ENCODE measurements at places on chromosomes 6 and 20. TPM values are rescaled to one million over a fixed set of nuclear protein-coding genes. Genes with fewer than 3 reads are reported as not detected.
A peak's percentile ranks its signal among the peaks of the same experiment; 100 is the strongest.

SPTLC3 gene
- total RNA-seq = 9.8 TPM

CYP39A1 gene
- 13.5 TPM for total RNA-seq

BTNL2 gene
- total RNA-seq = 0.74 TPM

RSPH4A gene
- total RNA-seq = 2.1 TPM

C20orf96 gene
- total RNA-seq = 16.7 TPM

SGK2 gene
- 6.2 TPM for total RNA-seq

MCCD1 gene
- total RNA-seq = not detected

MARCKS gene
- 26.6 TPM for total RNA-seq

- H3K4me3 ChIP-seq = no peak overlapping the region
- H3K4me1 ChIP-seq = no peaks in the 10 kb centered on the region
- no peak for DNase-seq
- no peaks in the 10 kb centered on the region for H3K36me3 ChIP-seq
- no peak overlapping the region for H3K27ac ChIP-seq
Measured at GRCh38 chr6:138278326-138278725, 60.0 kb upstream of the PBOV1 start.

GRCh38 chr6:63663147-63663955 is 27.7 kb downstream of the PHF3 start:
- peaks cover 13% of the 10 kb centered on the region for H3K4me1 ChIP-seq
- H3K27me3 ChIP-seq = no peaks in the 10 kb centered on the region
- H3K36me3 ChIP-seq = no peaks in the 10 kb centered on the region
- no peak overlapping the region for H3K27ac ChIP-seq
- DNase-seq = no peak

GRCh38 chr6:41818271-41819054 is 31.0 kb downstream of the TOMM6 start:
- no peaks in the 10 kb centered on the region for H3K4me1 ChIP-seq
- no peak for DNase-seq
- H3K36me3 ChIP-seq = no peaks in the 10 kb centered on the region
- no peak overlapping the region for H3K4me3 ChIP-seq

DNA sequence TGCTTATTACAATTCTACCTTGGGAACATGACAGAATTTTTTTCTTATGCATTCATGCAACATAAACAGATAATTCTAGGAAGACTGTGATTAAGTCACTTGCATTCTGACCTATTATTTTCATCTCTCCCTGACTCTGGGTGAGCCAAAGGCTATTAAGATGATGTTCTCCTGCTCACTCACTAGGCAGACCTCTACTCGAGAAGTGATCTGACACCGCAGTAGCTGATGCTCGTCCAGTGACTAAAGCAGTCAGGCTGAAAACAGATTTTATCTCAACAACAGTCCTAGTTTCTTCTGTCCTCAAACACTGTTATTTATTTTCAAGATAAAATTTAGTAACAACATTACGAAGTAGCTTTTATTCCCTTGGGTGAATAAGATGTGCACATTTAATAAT is 17.3 kb downstream of the NAA20 start:
- no peaks in the 10 kb centered on the region for H3K27me3 ChIP-seq
- peaks cover 10% of the 10 kb centered on the region for H3K4me1 ChIP-seq
- DNase-seq = peak; percentile 60

DNA sequence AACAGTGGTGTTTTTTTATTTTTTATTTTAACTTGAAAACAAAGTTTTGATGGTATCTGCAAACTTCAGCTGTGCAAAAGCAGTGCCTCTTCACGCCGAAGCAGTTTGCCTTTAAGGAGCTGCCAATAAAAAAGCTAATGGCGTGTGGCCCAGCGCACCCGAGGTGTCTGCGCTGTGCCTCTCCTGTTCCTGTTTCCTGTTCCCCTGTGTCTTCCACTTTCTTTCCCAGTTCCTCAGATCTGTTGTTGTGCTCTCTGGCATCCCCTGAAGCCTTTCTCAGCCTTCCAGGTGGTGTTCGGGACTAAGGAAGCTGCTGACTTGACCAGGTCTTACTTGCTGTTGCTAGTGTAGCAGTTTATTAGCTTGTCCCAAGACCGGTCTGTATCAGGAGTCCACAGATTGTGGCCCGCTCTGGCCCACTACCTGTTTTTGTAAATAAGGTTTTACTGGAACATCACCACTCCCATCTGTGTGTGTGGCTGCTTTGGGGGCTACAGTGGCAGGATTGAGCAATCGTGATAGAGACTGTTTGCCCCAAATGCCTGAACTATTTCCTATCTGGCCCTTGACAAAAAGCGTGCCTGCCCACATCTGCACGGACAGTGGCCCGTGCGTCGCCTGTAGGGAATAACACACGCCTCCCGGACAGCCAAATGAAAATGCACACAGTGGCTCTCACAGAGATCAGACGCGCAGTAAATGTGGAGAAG is 178.3 kb downstream of the TMEM242 start:
- H3K4me3 ChIP-seq = no peak overlapping the region
- peak overlapping the region; percentile 19 for H3K27ac ChIP-seq
- no peaks in the 10 kb centered on the region for H3K36me3 ChIP-seq
- no peak for DNase-seq
- H3K4me1 ChIP-seq = peaks cover 7% of the 10 kb centered on the region

DNA sequence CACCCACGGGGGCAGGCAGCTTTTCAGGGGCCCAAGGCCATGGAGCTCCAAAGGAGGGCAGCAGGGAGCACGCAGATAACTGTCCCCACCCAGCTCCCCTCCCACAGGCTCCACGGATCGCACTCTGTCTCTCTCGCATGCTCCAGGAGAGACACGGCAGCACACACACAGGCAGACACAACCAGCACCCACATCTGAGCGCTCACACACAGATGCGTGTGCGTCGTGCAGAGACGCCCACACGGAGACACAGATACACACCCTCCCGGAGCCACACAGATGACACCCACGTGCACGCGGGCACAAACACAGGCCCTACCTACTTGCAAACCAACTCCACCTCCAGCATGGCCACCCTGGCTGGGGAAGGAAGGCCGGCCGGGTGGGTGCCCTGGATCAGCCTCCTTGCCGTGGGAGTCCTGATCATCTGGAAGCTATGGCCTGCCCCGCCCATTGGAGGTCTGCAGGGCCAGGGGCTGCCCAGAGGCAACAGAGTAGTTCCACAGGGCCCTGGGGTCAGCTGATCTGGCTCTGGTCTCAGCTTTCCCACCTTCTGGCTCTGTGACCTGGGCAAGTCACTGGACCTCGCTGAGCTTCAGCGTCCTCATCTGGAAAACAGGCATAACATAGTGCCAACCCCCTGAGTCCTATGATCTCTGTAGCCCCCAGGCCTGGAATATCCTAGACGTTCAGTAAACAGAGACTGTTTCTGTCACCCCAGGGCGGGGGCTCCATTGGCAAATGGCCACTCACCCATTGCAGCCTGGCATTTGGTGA is 31.5 kb downstream of the AAR2 start:
- no peak overlapping the region for H3K4me3 ChIP-seq
- no peaks in the 10 kb centered on the region for H3K36me3 ChIP-seq
- no peaks in the 10 kb centered on the region for H3K4me1 ChIP-seq
- DNase-seq = no peak
- H3K27ac ChIP-seq = no peak overlapping the region

- no peaks in the 10 kb centered on the region for H3K36me3 ChIP-seq
- no peaks in the 10 kb centered on the region for H3K27me3 ChIP-seq
- no peak for DNase-seq
Measured at GRCh38 chr20:51811042-51811355, 8.7 kb upstream of the SALL4 start.

GRCh38 chr6:103456652-103457051 is 1403.1 kb downstream of the HACE1 start:
- H3K4me1 ChIP-seq = no peaks in the 10 kb centered on the region
- H3K36me3 ChIP-seq = no peaks in the 10 kb centered on the region
- H3K27me3 ChIP-seq = no peaks in the 10 kb centered on the region
- no peak overlapping the region for H3K27ac ChIP-seq
- DNase-seq = no peak

DNA sequence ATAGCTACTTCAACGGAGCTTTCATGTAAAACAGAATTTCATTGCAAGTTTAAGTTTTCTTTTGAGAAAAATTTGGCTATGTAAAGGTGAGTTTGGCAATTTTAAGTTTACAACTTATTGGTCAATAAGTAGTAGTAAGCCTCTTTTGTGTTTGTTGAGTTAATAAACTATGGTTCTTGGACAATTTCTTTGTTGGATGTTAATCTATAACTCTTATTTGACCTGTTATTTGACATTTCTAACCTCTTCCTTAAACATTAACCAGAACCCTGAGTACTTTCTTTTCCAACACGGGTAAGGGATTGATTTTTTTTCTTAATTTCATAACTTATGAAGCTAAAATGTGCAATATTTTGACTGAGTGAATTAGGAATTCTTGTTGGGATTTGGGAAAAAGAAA is 354.4 kb downstream of the PRKN start:
- H3K36me3 ChIP-seq = no peaks in the 10 kb centered on the region
- no peak for DNase-seq
- H3K4me1 ChIP-seq = peaks cover 13% of the 10 kb centered on the region
- no peak overlapping the region for H3K27ac ChIP-seq
- H3K27me3 ChIP-seq = no peaks in the 10 kb centered on the region

- H3K36me3 ChIP-seq = no peaks in the 10 kb centered on the region
- H3K4me1 ChIP-seq = no peaks in the 10 kb centered on the region
- H3K27ac ChIP-seq = no peak overlapping the region
- no peak for DNase-seq
Measured at GRCh38 chr6:86723729-86724128, 213.6 kb upstream of the HTR1E start.

GRCh38 chr6:31113861-31114540 is 599 bp upstream of the PSORS1C1 start:
- H3K27ac ChIP-seq = no peak overlapping the region
- DNase-seq = no peak
- H3K27me3 ChIP-seq = no peaks in the 10 kb centered on the region
- no peak overlapping the region for H3K4me3 ChIP-seq

- H3K4me3 ChIP-seq = no peak overlapping the region
- H3K27me3 ChIP-seq = no peaks in the 10 kb centered on the region
- H3K36me3 ChIP-seq = no peaks in the 10 kb centered on the region
- H3K4me1 ChIP-seq = peaks cover 7% of the 10 kb centered on the region
- H3K27ac ChIP-seq = no peak overlapping the region
- no peak for DNase-seq
Measured at GRCh38 chr6:160139420-160139851, 17.8 kb downstream of the SLC22A1 start.

DNA sequence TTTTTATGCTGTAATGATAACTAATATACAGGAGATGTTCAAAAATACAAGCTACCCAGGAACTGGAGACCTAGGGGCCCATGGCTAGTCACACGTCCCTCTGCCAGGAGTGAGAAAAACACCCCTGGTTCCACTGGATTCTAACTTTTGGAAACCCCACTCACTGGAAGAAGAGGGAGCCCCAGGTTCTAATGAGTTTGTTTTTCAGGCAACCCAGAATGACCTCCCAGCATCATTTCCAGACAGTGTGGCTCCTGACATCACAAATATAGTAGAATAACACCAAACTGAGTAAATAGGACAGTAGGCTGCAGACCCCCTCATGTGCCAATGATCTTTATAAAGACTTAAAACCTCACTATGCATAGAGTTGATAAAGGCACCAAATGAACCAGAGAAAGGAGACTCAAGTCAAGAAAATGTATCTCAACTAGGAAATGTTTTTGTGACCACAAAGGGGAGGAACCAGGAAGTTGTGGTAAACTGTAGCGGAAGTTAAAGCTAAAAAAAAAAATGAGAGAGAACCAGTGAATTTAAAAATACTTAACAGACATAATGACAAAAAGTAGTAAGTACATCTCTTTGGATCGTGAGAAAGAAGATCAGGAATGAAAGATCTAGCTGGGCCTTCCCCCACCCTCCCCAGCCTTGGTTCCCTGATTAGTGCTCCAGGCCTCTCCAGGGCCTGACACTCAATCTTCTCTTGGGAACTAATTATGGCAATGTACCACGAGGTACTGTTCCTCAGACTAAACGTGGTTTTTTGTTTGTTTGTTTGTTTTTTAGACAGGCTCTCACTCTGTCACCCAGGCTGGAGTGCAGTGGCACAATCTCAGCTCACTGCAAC is 19.8 kb downstream of the HLA-E start:
- H3K27ac ChIP-seq = no peak overlapping the region
- no peaks in the 10 kb centered on the region for H3K4me1 ChIP-seq
- no peaks in the 10 kb centered on the region for H3K36me3 ChIP-seq
- no peak for DNase-seq

DNA sequence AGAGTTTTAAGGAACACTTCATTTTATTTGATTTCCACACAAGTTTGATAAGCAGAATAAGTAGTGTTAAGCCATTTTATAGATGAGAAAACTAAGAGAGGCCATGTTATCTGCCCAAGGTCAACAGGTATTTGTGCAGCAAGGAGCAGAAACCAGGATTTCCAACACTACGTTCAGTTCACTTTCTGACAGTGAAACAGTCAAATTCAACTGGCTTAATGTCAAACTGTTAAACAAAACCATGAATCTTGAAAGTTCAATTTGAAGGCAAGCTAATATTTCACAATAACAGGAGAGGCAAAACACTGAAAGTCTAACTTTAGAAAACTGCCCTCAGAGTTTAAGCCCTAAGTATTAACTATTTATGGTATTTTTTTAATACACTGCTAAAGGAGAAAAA is 32.6 kb downstream of the DTNBP1 start:
- H3K27me3 ChIP-seq = no peaks in the 10 kb centered on the region
- no peaks in the 10 kb centered on the region for H3K36me3 ChIP-seq
- no peaks in the 10 kb centered on the region for H3K4me1 ChIP-seq
- H3K4me3 ChIP-seq = no peak overlapping the region
- H3K27ac ChIP-seq = no peak overlapping the region

DNA sequence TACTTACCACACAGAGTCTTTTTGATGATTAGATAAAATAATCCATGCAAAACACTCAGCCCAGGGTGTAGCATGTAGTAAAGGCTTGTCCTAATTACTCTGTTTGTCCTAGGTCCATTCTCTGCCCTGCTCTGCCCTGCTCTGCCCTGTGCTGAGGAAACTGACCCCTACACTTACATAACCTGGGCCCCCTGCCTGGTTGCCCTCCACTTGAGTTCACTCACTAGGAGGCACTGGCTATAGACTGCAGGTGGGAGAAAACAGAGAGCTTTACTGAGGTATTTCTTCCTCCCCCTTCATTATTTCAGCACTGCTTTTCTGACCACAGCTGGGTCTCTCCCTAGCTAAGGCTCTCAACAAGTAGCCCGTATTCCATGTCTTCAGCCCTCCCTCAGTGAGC is 70.9 kb upstream of the TBX18 start:
- H3K4me1 ChIP-seq = no peaks in the 10 kb centered on the region
- DNase-seq = no peak
- no peaks in the 10 kb centered on the region for H3K27me3 ChIP-seq
- H3K27ac ChIP-seq = no peak overlapping the region
- H3K4me3 ChIP-seq = no peak overlapping the region
